ENCODE measurements at places on chromosomes 13 and 19.

GRCh38 chr19:7914598-7915045 is at the start of gene TGFBR3L:
TGFBR3L (plus strand) TSS chr19:7914830.
- DNase-seq, result no peak

GRCh38 chr19:46082728-46083050 is 41.8 kb downstream of the IGFL3 start:
- no peak for DNase-seq

DNA sequence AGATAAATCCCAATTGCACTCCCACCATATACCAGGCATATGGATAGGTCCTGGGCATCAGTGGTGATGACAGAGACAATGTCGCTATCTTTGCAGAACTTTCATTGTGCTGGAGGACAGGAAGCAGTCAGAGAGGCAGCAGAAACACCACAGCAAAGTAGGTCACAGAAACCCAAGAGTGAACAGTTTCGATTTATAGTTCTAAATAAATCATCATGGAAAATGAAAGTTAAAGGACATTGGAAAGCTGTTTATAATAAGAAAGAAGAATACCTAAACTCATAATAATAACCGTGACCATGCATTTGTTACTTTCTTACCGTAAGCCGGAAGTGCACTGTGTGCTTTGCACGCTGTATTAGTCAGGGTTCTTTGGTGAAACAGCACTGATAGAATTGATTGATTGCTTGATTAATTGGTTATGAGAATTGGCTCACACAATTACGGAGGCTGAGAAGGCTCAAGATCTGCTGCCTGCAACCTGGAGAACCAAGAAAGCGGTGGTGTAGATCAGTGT is 38.9 kb downstream of the ALOX5AP start:
- DNase-seq, result no peak

DNA sequence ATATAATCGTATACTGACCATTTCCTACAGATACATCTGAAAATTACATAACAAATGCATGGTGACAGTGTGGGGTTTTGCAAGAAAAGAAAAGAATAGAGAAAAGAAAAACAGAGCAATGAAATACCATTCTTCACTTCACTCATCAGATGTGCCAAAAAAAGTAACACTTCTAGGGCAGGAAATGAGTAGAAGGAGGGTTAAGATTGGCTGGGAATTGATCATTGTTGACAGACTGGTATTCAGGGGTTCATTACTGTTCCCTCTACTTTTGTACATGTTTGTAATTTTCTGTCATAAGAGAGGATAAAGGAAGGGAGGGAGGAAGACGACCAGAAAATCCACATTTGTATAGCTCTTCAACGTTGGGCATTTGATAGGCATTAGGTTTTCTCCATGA is 31.5 kb downstream of the ABCC4 start:
- DNase-seq, result no peak

DNA sequence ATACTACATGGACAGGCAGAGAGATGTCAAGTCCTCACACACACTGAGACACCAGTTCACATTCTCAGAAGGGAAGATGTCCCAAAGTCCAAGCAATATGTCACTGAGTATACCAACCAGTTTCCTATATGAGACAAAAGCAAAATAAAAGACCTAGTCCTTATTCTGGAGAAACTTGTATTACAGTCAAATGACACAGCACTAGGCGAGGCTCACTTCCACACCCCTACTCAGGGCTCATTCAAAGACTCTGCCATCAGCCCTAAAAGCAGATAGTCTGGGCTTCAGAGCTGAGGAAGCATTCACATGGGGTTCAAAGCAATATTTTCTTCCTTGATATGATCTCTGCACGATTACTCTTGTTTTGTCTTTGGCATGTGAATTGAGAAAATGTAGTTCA is 129.9 kb upstream of the UBL3 start:
- DNase-seq, result no peak

DNA sequence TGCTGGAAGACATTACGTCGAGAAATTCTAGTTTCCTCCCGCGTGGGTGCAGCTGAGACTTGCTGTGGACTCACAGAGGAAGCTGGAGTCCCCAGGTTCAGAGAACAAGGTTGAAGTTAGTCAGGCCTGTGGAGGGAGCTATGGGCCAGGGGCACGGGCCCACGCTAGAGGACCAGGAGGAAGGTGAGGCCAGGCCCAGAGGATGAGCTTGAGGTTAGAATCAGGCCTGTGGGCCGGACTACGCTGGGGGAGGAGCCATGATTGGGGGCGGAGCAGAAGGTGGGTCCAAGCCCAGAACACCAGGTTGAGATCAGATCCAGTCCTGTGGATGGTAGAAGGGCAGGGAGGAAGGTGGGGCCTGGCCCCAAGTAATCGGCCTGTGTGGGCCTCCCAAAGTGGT is 32.6 kb downstream of the ZNF846 start:
- no peak for DNase-seq

DNA sequence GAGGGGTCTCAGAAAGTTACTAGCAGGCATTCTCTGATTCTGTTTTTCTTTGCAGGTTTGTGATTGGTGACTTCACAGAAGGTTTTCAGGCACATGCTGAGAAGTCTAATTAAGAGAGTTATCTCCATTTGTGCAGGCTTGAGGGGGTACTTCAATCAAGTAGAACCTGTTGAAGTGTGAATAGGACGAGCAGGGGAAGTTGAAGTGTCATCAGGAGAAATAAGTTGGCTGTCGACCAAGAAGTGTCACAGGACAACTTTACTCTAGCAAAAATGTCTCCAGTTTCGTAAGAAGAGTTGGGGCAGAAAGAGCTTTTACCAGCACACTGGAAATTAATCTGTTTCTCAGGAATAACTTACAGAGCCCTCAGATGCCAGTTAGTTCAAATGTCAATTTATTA is 576.5 kb upstream of the SLITRK5 start:
- DNase-seq, result no peak

GRCh38 chr13:68257111-68257842 is 1027.1 kb upstream of the PCDH9 start:
- no peak for DNase-seq

GRCh38 chr13:101648766-101649487 is 196.5 kb downstream of the ITGBL1 start:
- DNase-seq, result no peak

GRCh38 chr13:110231348-110232047 is 75.5 kb downstream of the COL4A1 start:
- no peak for DNase-seq

GRCh38 chr19:52533901-52534300 is 6.4 kb downstream of the ZNF808 start:
- no peak for DNase-seq

DNA sequence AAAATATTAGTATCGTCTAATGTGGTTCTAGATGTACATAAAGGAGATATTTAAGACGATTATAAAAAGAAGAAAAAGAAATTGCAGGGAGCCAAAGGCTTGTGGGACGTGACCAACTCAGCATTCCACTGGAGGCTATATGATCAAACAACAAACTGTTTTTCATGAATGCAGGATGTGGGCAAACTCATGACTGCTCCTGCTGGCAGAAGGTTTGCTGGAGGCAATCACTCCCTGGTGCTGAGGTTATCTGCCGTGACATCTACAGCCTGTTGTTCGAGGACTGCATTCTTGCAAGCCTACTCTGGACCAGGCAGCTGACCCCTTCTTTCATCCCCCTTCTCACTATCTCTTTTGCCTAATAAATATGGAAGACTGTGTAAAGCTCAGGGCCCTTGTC is 518.1 kb downstream of the UQCRFS1 start:
- no peak for DNase-seq

Measured in AG09319 (cell line).